ENCODE measurements at places on chromosomes 6 and 20. TPM values are rescaled to one million over a fixed set of nuclear protein-coding genes. Genes with fewer than 3 reads are reported as not detected.

- no peak for DNase-seq
- no peaks in the 10 kb centered on the region for H3K36me3 ChIP-seq
- peaks cover 19% of the 10 kb centered on the region for H3K27me3 ChIP-seq
- no peak overlapping the region for H3K4me3 ChIP-seq
- no peaks in the 10 kb centered on the region for H3K4me1 ChIP-seq
These were observed 4.6 kb downstream of the IP6K3 start for GRCh38 chr6:33742092-33742491.

DNA sequence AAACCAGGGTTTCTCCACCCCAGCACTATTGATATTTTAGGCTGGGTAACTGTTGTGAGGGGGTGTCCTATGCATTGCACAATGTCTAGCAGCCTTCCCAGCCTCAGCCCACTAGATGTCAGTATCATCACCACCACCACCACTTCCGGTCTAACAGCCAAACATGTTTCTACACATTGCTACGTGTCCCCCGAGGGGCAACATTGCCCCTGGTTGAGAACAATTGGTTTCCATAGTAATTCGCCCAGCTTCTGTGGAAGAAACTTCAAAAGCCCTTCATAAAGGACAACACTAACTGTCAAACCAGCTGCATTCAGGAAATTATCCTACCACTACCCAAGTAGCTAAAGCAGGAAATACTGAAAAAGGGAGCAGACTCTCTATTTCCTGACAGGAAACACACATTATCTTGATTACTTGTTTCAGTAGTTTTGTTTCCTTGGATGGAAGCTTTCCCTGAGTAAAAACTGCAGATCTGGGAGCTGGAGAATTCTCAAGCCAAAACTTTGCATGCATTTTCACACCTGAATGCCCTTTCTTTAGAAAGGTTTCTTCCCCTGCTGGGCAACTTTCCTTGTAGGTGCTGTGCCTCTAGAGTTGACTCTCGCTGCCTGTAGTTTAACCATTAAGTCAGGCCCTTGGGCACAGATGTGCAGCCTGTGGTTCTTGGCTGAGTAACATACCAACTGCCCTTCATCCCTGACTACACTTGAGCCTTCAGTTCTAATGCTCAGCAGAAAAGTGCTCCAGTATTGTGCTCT, 23.6 kb downstream of the PKHD1 start:
- H3K4me3 ChIP-seq = peak overlapping the region; percentile 64
- peak; percentile 51 for DNase-seq
- H3K27ac ChIP-seq = peak overlapping the region; percentile 77
- peaks cover 9% of the 10 kb centered on the region for H3K4me1 ChIP-seq
- peaks cover 3% of the 10 kb centered on the region for H3K36me3 ChIP-seq
- H3K27me3 ChIP-seq = peaks cover 21% of the 10 kb centered on the region

GRCh38 chr20:34705397-34706301, 1.5 kb downstream of the TP53INP2 start:
- peaks cover 24% of the 10 kb centered on the region for H3K4me1 ChIP-seq
- peaks cover 20% of the 10 kb centered on the region for H3K27me3 ChIP-seq
- no peaks in the 10 kb centered on the region for H3K36me3 ChIP-seq
- no peak for DNase-seq

DNA sequence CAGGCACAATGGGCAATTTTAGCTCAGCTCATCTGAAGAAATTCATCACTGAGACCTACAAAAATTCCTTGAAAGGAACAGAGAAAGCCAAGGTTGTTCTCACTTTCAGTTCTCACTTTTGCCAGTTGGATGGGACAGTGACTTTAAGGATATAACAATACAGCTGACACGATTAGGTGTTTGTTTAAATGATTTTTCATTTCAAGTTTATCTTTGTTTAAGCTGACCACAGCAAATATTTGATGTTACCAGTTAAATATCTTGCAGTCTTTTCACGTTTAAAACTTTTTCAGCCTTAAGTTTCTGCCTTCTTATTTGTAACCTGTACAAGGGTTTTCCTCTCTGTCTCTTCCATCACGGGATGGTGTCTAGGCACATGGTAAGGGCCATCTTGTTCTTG, 93.6 kb downstream of the PLCB1 start:
- H3K4me3 ChIP-seq = no peak overlapping the region
- no peaks in the 10 kb centered on the region for H3K27me3 ChIP-seq
- H3K4me1 ChIP-seq = no peaks in the 10 kb centered on the region
- no peak for DNase-seq
- H3K27ac ChIP-seq = no peak overlapping the region

DNA sequence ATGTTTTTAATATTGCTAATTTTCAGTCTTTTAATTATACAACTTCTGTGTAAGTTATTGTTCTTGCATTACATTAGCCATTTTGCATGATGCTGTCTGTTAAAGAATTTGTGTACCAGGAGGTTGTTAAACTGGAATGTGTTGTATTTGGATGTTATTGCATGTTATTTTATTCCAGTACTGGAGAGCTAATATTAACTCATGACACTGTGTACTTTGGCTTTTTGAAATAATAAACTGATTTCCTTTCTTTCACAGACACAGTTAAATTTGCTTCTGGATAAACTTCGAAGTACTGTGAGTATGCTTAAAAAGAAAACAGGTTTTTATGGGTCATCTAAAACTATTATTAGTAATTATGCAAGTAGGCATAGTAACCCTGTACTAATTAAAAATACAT, 121.3 kb downstream of the MYO6 start:
- no peak for DNase-seq
- no peaks in the 10 kb centered on the region for H3K27me3 ChIP-seq
- H3K4me3 ChIP-seq = no peak overlapping the region
- H3K27ac ChIP-seq = no peak overlapping the region
- H3K4me1 ChIP-seq = no peaks in the 10 kb centered on the region

Gene OLIG3
- not detected for total RNA-seq

DNA sequence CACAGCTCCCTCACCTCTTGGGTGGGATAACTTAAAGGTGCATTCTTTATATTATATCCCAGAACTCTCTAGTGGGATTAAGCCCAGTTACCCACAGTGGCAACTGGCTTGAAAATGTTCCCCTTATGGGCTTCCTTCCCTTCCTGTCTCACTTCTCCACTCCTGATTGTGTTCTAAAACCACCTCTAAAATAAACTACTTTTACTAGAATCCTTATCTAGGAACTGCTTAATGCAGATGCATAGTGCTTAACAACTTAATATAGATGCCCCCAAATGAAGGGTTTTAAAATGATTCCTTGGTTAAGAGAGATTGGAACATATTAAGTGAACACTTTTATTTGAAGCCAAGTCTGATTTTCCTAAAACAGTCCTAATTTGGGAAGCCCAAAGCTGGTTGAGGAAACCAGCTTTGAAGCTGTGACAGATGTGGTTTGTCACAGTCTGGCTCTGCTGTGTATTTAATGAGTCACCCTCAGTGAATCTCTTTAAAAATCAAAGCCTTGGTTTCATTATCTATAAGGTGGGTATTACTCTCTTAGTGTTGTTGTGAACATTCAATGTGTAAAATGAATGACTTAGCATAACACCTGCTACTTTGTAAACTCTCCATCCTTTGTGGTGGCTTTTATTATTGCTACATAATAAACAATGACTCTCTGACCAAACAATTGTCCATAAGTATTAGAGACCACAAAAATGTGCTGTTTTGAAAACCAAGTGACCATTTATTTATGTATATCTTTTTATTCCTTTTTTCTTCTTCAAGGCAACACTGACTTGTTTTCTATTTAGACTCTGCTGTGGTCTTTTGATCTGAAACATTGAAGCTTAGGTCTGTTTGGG, 24.4 kb downstream of the PLCB1 start:
- H3K27ac ChIP-seq = no peak overlapping the region
- H3K4me3 ChIP-seq = no peak overlapping the region
- H3K4me1 ChIP-seq = peaks cover 36% of the 10 kb centered on the region
- H3K27me3 ChIP-seq = peaks cover 3% of the 10 kb centered on the region
- peaks cover 9% of the 10 kb centered on the region for H3K36me3 ChIP-seq
- DNase-seq = no peak

DNA sequence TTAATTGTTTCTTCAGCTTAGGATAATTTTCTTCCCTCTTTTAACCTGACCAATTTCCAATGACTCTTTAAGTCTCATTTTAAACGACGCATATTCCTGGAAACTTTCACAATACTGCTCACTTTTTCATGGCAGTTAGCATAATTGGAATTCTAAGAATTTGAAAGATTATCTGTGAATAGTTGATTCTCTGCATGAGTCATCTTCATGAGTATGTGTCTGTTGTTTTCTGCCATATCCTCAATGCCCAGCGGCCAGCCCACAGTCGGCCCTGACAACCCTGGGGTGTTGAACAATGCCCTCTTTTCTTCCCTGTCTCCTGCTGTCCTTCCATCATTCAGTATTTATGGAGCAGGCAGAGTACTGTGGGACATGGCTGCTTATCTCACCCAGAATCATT, 554.2 kb downstream of the CDH26 start:
- H3K27ac ChIP-seq = no peak overlapping the region
- no peak overlapping the region for H3K4me3 ChIP-seq
- no peaks in the 10 kb centered on the region for H3K36me3 ChIP-seq
- no peaks in the 10 kb centered on the region for H3K4me1 ChIP-seq

Gene PRDM13
- total RNA-seq = not detected

DNA sequence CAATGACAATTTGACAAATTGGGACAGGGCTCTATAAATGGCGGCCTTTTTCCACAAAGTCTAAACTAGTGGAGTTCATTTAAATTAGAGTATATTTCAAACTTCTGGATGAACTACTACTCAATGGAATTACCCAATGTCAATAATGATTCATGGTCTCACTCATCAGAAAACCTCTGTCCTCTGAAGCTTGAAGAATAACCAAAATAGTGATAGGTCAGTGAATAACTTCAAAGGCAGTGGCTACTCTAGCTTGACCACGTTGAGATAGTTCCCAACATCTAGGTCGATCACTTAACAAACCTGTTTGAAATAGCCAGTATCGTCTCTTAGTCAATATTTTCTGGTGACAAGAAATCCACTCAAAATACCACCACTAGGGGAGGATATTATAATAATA, 197.6 kb downstream of the HDGFL1 start:
- peaks cover 3% of the 10 kb centered on the region for H3K27me3 ChIP-seq
- no peaks in the 10 kb centered on the region for H3K4me1 ChIP-seq
- no peak overlapping the region for H3K27ac ChIP-seq
- no peak overlapping the region for H3K4me3 ChIP-seq

Gene WFDC5
- total RNA-seq = not detected

Gene ULBP1
- 0.97 TPM for total RNA-seq

Gene OPN5
- total RNA-seq = not detected

Gene MAN1A1
- total RNA-seq = 19.2 TPM

DNA sequence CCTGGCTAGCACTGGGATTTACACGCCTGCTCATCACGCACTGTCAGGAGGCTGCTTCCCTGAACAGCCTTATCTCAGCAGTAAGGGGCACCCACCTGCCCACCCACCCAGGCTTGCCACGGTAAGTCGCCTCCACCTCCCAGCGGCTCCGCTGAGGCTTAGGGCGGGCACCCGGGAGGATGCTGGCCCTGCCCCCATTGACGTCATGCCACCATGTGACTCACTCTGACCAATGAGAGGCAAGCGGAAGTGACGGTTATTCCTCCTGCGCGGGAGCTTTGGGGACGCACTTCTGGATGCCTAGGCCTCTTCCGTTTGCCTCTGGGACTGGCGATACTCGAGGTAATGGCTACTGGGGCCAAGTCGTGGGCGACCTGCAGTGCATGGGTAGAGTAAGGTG, 256.8 kb downstream of the QKI start:
- H3K36me3 ChIP-seq = no peaks in the 10 kb centered on the region
- H3K4me3 ChIP-seq = no peak overlapping the region
- no peak overlapping the region for H3K27ac ChIP-seq
- peaks cover 12% of the 10 kb centered on the region for H3K4me1 ChIP-seq
- no peak for DNase-seq
- peaks cover 15% of the 10 kb centered on the region for H3K27me3 ChIP-seq

GRCh38 chr6:6282716-6283115, 37.7 kb downstream of the F13A1 start:
- H3K36me3 ChIP-seq = no peaks in the 10 kb centered on the region
- H3K27me3 ChIP-seq = peaks cover 18% of the 10 kb centered on the region

GRCh38 chr6:16625291-16626265, 135.7 kb downstream of the ATXN1 start:
- DNase-seq = no peak
- peaks cover 2% of the 10 kb centered on the region for H3K4me1 ChIP-seq
- H3K36me3 ChIP-seq = peaks cover 13% of the 10 kb centered on the region
- H3K27ac ChIP-seq = no peak overlapping the region
- no peaks in the 10 kb centered on the region for H3K27me3 ChIP-seq
- no peak overlapping the region for H3K4me3 ChIP-seq

- H3K4me3 ChIP-seq = no peak overlapping the region
- H3K27me3 ChIP-seq = peaks cover 2% of the 10 kb centered on the region
- no peak overlapping the region for H3K27ac ChIP-seq
These were observed 232.3 kb downstream of the QKI start for GRCh38 chr6:163646866-163647265.

GRCh38 chr20:3165473-3166337, 6.0 kb upstream of the FASTKD5 start:
- no peaks in the 10 kb centered on the region for H3K4me1 ChIP-seq
- H3K27ac ChIP-seq = no peak overlapping the region
- H3K36me3 ChIP-seq = no peaks in the 10 kb centered on the region
- H3K27me3 ChIP-seq = peaks cover 18% of the 10 kb centered on the region

Data from activated naive CD8-positive, alpha-beta T cell treated with anti-CD3 and anti-CD28 coated beads, Interleukin-2, amount 10 ng/mL, durations not matched to agents 7 days and 5 days (primary cell).